ENCODE measurements at places on chromosomes 12 and 14.
A peak's percentile ranks its signal among the peaks of the same experiment; 100 is the strongest.

- no peak overlapping the region for H3K27ac ChIP-seq
- H3K27me3 ChIP-seq: no peaks in the 10 kb centered on the region
- peaks cover 6% of the 10 kb centered on the region for H3K36me3 ChIP-seq
- H3K4me1 ChIP-seq: no peaks in the 10 kb centered on the region
- H3K4me3 ChIP-seq: no peak overlapping the region
Observed at GRCh38 chr14:67077921-67078320, 111.3 kb upstream of the GARIN2 start.

DNA sequence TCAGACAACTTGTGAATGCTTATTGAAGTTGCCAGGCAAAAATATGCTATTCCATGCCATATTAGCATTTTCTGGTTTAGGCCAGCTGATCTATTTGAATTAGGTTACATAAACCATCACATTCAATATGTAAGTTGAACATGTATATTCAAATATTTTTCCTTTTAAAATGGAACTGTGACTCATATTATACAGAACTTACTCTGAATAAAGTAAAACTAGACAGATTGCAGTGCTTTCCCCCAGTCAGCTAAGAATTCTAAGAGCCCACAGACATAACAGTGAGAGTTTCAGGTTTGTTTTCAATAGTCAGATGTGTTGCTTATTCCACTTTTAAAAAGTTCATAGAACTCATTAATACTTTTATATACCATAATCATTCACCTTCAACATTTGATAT is 119.8 kb downstream of the MGST1 start:
- H3K4me1 ChIP-seq: no peaks in the 10 kb centered on the region
- H3K27me3 ChIP-seq: no peaks in the 10 kb centered on the region
- H3K27ac ChIP-seq: no peak overlapping the region
- no peak overlapping the region for H3K4me3 ChIP-seq
- DNase-seq: no peak

GRCh38 chr12:75937486-75937885 is 94.1 kb downstream of the PHLDA1 start:
- peaks cover 22% of the 10 kb centered on the region for H3K4me1 ChIP-seq
- no peaks in the 10 kb centered on the region for H3K36me3 ChIP-seq
- H3K27ac ChIP-seq: no peak overlapping the region
- DNase-seq: no peak
- H3K27me3 ChIP-seq: no peaks in the 10 kb centered on the region
- H3K4me3 ChIP-seq: no peak overlapping the region

GRCh38 chr12:27104546-27104945 is 22.2 kb upstream of the C12orf71 start:
- no peak for DNase-seq
- no peaks in the 10 kb centered on the region for H3K36me3 ChIP-seq
- no peak overlapping the region for H3K27ac ChIP-seq
- no peaks in the 10 kb centered on the region for H3K27me3 ChIP-seq
- no peak overlapping the region for H3K4me3 ChIP-seq

GRCh38 chr12:90978117-90978770 is 23.3 kb upstream of the CCER1 start:
- H3K36me3 ChIP-seq: no peaks in the 10 kb centered on the region
- H3K4me1 ChIP-seq: no peaks in the 10 kb centered on the region
- no peaks in the 10 kb centered on the region for H3K27me3 ChIP-seq
- DNase-seq: no peak

GRCh38 chr14:91258876-91259275 is 14.4 kb upstream of the GPR68 start:
- H3K27ac ChIP-seq: no peak overlapping the region
- no peak for DNase-seq
- H3K27me3 ChIP-seq: no peaks in the 10 kb centered on the region
- no peak overlapping the region for H3K4me3 ChIP-seq

GRCh38 chr12:62736596-62736995 is 198.4 kb downstream of the PPM1H start:
- no peak overlapping the region for H3K27ac ChIP-seq
- H3K27me3 ChIP-seq: no peaks in the 10 kb centered on the region
- DNase-seq: no peak
- H3K36me3 ChIP-seq: no peaks in the 10 kb centered on the region
- H3K4me3 ChIP-seq: no peak overlapping the region

DNA sequence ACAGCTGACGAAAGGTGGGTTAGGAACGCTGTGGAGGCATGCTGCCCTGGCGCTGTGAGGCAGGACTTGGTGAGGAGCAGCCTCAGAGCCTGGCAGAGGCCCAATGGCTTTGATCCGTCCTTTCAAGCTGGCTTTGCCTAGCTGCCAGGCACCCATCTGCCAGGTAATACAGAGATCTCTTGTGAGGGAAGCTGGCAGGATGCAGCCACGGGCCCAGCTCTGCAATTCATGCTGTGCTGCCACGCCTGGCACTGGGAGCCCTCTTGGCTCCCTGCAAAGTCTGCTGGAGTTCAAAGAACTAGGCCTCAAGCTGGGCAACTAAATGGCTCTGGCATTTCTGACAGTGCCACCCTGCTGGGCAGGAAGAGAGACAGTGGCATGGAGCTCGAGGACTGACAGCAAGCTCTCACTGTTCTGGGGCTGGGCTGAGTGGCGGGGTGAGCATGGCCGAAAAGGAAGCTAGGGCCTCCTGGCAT is 18.7 kb downstream of the IQSEC3 start:
- no peak overlapping the region for H3K4me3 ChIP-seq
- H3K4me1 ChIP-seq: no peaks in the 10 kb centered on the region
- DNase-seq: no peak
- no peak overlapping the region for H3K27ac ChIP-seq
- no peaks in the 10 kb centered on the region for H3K36me3 ChIP-seq

- peaks cover 57% of the 10 kb centered on the region for H3K4me1 ChIP-seq
- peak; percentile 48 for DNase-seq
- no peaks in the 10 kb centered on the region for H3K36me3 ChIP-seq
- no peaks in the 10 kb centered on the region for H3K27me3 ChIP-seq
Observed at GRCh38 chr12:53499266-53500141, at the start of gene MAP3K12. Gene MAP3K12 (minus strand): TSS chr12:53499458. CDS start chr12:53487391, 12,067 bp downstream.

DNA sequence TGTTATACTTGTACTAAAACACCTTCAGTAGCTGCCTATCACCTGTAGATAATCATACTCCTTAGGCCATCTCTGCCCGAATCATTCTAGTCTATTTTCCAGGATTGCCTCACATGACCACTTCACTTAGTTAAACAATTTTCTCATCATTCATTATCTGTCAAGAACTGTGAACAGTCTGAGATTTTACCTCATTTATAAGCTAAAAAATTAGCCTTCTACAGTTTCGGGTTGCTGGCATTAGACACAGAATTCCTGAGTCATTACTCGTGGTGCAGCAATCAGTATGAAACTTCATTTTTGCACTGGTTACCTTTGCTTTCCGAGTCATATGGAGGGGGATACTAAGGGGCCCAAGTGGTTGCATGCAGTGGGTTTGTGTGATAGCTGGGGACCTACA is 57.6 kb upstream of the OTOGL start:
- no peaks in the 10 kb centered on the region for H3K27me3 ChIP-seq
- H3K4me1 ChIP-seq: no peaks in the 10 kb centered on the region
- H3K4me3 ChIP-seq: no peak overlapping the region
- no peak for DNase-seq
- H3K27ac ChIP-seq: no peak overlapping the region

- H3K27ac ChIP-seq: no peak overlapping the region
- no peaks in the 10 kb centered on the region for H3K4me1 ChIP-seq
- H3K4me3 ChIP-seq: no peak overlapping the region
Observed at GRCh38 chr14:106605548-106606448, 1079.4 kb downstream of the TMEM121 start.

DNA sequence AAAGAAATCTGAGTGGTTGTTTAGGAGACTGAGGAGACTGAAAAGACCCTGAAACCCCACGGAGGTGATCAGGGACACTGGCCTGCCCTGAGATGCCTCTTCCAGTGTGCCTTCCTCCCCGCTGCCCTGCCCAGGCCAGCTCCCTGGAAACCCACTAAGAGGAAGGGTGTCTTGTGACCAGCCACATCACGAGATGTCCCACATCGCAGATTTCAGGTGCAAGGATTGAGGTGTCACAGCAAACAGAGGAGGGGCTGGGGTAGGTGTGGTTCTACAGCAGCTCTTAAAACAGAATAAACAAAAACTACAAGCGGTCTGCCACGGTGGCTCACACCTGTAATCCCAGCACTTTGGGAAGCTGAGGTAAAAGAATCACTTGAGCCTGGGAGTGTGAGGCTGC is 184.3 kb upstream of the C14orf180 start:
- peak; percentile 21 for DNase-seq
- H3K36me3 ChIP-seq: no peaks in the 10 kb centered on the region
- H3K4me3 ChIP-seq: no peak overlapping the region
- no peak overlapping the region for H3K27ac ChIP-seq

- H3K27me3 ChIP-seq: peaks cover 42% of the 10 kb centered on the region
- DNase-seq: no peak
- no peaks in the 10 kb centered on the region for H3K4me1 ChIP-seq
- no peaks in the 10 kb centered on the region for H3K36me3 ChIP-seq
- H3K4me3 ChIP-seq: no peak overlapping the region
Observed at GRCh38 chr12:112685321-112685720, 106.2 kb upstream of the RPH3A start.

DNA sequence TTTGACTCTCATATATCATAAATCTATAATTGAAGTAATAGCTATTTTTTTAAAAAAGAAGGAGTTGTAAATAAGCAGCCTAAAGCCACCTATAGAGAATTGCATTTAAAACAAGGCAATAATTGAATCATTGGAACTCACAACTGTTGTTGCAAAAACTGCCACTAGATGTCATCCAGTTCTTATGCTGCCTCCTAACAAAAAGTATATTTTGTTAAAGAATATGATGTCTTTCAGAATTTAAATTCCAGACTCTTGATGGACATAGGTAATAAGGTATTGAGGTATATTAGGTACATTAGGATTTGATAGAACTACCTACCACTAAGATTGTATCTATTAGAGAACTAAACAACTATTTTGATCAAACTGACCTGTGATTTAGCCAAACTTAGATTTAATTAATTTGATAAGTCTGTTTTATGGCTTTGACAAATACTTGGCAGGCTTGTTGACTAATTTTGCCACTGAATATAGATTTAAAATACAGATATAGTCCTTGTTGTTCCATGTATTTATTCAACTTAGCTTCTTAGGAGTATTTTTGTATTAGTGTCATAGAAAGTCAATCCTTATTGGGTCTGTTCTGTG is 401.4 kb downstream of the RPL10L start:
- H3K4me3 ChIP-seq: no peak overlapping the region
- H3K4me1 ChIP-seq: no peaks in the 10 kb centered on the region
- no peaks in the 10 kb centered on the region for H3K36me3 ChIP-seq
- no peak overlapping the region for H3K27ac ChIP-seq
- no peaks in the 10 kb centered on the region for H3K27me3 ChIP-seq
- no peak for DNase-seq

- no peaks in the 10 kb centered on the region for H3K36me3 ChIP-seq
- DNase-seq: no peak
- no peak overlapping the region for H3K4me3 ChIP-seq
- H3K27me3 ChIP-seq: no peaks in the 10 kb centered on the region
- no peak overlapping the region for H3K27ac ChIP-seq
Observed at GRCh38 chr14:23615856-23616255, 20.3 kb upstream of the DHRS2 start.

DNA sequence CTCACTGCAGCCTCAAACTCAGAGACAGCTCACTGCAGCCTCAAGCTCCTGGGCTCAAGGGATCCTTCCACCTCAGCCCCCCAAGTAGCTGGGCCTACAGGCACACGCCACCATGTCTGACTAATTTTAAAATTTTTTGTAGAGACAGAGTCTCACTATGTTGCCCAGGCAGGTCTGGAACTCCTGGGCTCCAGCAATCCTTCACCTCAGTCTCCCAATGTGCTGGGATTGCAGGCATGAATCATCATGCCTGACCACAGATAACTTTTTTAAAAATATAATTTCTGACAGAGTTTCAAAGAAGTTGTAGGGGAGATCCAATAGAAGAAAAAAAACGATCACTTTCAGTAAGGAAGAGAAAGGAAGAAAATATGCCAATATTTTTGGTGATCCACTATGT is 189.7 kb upstream of the CDKN3 start:
- no peaks in the 10 kb centered on the region for H3K4me1 ChIP-seq
- H3K4me3 ChIP-seq: no peak overlapping the region
- H3K36me3 ChIP-seq: no peaks in the 10 kb centered on the region
- no peaks in the 10 kb centered on the region for H3K27me3 ChIP-seq
- DNase-seq: no peak

GRCh38 chr12:81809829-81810595 is 50.9 kb upstream of the PPFIA2 start:
- no peak overlapping the region for H3K4me3 ChIP-seq
- H3K36me3 ChIP-seq: no peaks in the 10 kb centered on the region
- H3K4me1 ChIP-seq: no peaks in the 10 kb centered on the region
- no peak for DNase-seq
- no peak overlapping the region for H3K27ac ChIP-seq
- no peaks in the 10 kb centered on the region for H3K27me3 ChIP-seq

DNA sequence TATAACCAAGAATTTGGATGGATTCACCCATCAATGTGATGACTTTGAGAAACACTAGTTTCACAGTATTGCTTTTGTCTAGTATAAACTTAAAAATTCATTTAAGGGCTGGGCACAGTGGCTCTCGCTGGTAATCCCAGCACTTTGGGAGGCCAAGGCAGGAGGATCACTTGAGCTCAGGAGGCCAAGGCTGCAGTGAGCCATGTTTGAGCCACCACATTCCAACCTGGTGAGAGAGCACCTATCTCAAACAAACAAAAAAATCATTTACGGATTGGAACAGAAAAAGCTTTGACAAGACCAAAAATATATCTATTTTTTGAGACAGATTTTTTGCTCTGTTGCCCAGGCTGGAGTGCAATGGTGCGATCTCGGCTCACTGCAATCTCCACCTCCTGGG is 27.5 kb downstream of the GNS start:
- H3K36me3 ChIP-seq: peaks cover 8% of the 10 kb centered on the region
- H3K4me3 ChIP-seq: no peak overlapping the region
- no peaks in the 10 kb centered on the region for H3K4me1 ChIP-seq
- DNase-seq: no peak

DNA sequence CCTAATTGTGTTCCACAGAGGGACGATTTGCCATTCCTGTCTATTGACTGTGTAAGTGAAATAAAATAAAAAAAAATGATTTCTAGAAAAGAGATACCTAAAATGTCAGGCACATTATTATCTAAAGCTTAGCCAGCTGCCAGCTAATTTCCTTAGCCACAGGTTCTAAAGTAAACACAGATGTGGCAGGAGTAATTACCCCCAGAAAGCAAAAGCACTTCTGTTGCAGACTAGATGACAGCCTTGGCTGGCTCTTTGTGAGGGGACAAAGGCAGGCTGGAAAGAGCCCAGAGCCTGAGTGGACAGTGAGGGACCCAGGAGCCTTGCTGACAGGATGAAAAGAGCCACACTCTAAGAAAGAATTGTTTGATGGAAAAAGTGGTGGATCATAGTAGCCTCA is 418.1 kb downstream of the LRIG3 start:
- H3K4me3 ChIP-seq: no peak overlapping the region
- no peak for DNase-seq
- H3K36me3 ChIP-seq: no peaks in the 10 kb centered on the region

DNA sequence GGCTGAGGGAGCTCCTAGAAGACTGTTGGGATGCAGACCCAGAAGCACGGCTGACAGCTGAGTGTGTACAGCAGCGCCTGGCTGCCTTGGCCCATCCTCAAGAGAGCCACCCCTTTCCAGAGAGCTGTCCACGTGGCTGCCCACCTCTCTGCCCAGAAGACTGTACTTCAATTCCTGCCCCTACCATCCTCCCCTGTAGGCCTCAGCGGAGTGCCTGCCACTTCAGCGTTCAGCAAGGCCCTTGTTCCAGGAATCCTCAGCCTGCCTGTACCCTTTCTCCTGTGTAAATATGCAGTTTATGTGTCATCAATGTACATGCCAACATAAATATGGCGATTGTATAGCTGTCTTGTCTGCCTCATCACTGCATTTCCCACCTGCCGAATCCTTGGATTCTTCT is 7.5 kb downstream of the AMHR2 start:
- H3K27me3 ChIP-seq: no peaks in the 10 kb centered on the region
- H3K27ac ChIP-seq: no peak overlapping the region
- no peak for DNase-seq
- no peaks in the 10 kb centered on the region for H3K4me1 ChIP-seq
- no peak overlapping the region for H3K4me3 ChIP-seq
- H3K36me3 ChIP-seq: no peaks in the 10 kb centered on the region

All from stomach (tissue), 19 donors.